ENCODE measurements at places on chromosomes 3 and 15.

DNA sequence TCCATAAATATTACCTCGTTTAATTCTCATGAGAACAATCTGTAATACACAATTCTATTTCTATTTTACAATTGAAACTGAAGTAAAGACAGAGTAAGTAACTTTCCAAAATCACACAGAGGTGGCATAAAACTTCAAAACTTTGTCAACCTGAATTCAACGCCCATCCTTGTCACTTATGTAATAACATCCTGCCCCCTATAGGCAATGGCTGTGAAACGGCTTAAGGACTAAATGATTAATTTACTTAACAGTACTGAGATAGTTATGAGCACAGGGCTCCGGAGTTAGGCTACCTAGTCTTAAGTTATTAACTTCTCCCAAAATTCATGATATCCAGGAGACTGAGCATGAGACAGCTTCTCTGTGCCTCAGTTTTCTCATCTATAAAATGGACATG lies 293.1 kb upstream of the CHRM5 start:
- DNase-seq: no peak

- DNase-seq: no peak
Observed at GRCh38 chr3:181952929-181953328, 241.2 kb downstream of the SOX2 start.

- DNase-seq: no peak
Observed at GRCh38 chr15:62591842-62592838, 427.1 kb upstream of the C2CD4B start.

DNA sequence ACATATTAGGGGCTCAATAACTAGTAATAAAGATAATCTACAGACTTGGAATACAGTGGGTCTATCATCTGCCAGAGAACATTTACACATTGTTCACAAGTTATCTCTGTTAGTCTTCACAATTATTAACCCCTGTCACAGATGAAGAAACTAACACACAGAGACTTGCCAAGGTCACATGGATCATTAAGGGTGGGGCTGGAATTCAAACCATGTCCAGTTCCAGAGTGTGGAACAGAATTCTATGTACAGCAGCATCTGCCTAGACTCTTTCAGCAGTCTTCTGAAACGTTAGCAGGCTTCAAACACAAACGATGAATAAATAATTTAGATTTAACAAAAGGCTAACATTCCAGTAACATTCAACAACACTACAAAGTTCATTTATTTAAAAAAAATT lies 673.9 kb upstream of the NR2F2 start:
- no peak for DNase-seq

DNA sequence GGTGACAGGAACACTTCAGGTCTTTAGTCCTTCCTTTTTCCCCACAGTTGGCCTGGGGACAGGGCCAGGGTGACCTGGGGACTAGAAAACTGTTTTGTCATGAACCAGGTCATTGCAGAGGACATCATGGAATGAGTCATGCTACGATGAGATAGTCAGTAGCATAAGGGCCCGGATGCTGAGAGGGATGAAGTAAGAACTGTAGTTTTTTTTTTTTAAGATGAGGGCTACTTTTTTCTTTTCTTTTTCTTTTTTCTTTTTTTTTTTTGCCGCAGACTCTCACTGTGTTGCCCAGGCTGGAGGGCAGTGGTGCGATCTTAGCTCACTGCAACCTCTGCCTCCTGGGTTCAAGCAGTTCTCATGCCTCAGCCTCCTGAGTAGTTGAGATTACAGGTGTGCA lies 8.0 kb downstream of the MAP2K5 start:
- no peak for DNase-seq

- no peak for DNase-seq
Observed at GRCh38 chr15:95327183-95327525, 1003.3 kb upstream of the NR2F2 start.

DNA sequence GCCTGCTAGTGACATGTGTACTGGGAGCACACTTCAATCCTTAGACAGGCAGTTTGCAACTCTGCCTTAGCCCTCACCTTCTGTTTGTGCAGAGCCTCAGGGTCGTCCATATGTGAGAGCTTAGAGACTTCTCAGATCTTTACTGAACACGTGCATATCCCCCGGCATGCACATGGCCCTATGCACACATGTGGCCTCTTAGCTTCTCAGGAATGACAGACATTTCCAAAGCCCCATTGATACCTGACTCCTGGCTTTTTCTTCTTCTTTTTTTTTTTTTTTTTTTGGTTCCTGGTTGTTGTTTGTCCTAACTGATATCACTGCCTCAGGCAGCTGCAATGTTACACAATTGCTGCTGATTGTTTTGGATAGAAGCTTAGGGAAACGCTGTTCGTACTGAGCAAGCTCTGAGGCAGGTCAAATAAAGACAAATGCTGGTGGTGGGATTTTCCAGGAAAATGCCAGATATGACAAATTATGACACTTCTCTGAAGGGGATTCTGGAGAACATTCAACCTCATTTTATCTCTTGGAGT lies 107.2 kb upstream of the RGMA start:
- DNase-seq: no peak

DNA sequence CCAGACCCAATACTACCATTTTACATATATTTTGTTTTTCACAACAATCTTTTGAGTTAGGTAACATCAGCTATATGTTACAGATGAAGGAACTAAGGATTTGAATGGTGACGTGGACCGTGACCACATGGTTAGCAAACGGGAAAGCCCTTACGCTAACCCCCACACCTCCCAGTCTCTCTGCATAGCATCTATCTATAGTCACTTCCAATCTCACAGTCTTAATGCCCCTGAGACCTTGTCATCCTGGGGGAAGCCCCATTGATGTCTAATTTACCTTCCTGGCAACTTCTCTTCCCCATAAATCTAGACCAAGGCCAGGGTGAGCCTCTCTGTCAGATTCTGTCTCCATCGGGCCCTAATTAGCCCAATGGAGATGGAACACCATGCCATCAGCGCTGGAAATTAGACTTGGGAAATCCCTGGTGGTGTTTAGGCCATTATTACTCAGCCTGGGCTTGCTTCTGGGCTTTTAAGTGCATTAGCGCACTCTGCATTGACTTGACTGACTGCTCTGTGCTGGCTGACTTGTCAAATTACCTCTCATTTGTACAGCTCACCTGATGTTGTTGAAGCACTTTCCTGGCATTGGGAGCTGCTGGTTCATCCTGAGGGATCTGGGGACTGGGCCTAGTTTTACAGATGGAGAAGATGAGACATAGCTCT lies 34.0 kb upstream of the SH3GL3 start:
- DNase-seq: no peak

GRCh38 chr3:45182915-45183871 lies 37.0 kb upstream of the CDCP1 start:
- DNase-seq: peak; percentile 28

- peak; percentile 12 for DNase-seq
Observed at GRCh38 chr3:140388202-140388922, 289.5 kb upstream of the TRIM42 start.

- DNase-seq: no peak
Observed at GRCh38 chr3:184512621-184513020, 49.0 kb upstream of the EPHB3 start.

DNA sequence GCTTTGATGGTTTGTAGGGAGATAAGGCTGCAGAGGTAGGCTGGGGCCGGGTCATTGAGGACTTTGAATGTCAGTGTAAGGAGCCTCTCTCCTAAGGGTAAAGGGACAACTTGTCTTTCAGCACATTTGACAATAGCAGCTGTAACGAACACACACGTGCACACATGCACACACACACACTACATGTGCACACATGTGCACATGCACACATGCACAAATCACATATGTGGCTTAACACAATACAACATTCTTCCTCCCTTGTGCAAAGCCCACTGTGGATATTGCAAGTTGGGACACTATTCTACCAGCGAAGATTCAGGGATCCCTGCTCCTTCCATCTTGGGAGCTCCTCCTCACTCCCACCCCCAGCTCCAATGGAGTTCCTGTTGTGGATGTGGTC lies 1.1 kb upstream of the CFAP100 start:
- DNase-seq: no peak

DNA sequence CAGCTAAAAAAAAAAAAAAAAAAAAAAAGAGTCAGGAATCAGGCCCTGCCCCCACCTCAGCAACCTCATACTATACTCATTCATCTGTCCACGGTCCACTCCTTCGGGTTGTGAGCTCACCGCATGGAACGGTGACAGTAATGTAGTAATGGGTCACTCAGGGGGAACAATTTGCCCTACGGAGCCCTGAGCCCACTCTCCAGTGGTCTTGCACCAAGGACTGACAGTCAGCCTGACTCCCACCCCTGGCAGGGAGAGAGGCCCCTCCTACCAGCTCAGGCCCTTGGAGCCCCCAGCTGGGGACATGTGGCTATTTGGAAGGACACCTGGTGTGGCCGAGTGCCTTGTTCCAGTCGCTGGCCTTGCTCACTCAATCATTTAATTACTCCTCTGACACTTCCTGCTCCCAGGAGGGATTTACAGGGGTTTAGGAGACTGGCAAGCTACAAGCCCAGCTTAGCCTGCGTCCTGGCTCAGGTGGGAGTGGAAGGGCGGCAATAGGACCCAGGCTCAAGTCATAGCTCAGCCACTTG lies 19.9 kb upstream of the CACNA2D2 start:
- no peak for DNase-seq

- peak; percentile 68 for DNase-seq
Observed at GRCh38 chr3:53269888-53270880, 14.4 kb upstream of the TKT start.

DNA sequence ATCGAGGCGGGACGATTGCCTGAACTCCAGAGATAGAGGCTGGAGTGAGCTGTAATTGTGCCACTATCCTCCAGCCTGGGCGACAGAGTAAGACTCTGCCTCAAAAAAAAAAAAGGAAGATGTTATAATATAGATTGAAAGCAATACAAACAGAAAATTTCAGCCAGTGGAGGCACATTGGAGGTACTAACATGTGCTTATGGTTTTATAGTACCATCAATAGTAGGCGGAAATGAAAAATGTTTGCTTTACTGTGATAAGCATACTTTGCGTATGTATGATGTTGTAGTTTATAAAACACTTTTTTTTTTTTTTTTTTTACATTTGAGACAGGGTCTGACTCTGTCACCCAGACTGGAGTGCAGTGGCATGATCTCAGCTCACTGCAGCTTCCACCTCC lies 8.8 kb downstream of the RAD54L2 start:
- DNase-seq: no peak

DNA sequence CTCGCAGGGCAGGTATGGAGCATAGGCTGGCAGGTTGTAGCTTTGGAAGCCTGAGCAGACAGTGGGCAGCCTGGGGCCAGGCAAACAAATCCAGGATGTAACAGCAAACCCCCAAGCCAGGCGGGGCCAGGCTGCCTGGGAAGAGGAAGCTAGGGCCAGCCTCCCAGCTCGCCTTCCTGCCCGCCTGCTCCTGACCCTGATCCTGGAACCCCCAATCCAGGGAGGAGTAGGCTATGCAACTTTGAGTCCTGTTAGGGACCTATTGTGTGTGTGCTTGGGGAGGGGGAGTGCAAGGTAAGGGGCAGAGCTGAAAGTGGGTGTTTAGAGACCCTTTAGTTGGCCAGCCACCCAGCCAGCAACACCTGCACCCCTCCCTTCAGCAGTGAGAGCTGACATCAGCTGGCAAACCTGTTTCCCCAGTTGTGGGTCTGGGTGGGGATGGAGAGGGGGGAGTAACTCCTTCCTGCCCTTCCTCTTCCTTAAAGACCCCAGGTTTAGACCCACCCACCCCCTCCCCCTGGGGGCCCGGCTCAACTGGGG lies 2.5 kb downstream of the NBEAL2 start:
- peak; percentile 70 for DNase-seq

- no peak for DNase-seq
Observed at GRCh38 chr3:51384055-51384725, 901 bp upstream of the MANF start.

GRCh38 chr3:42651248-42652091 lies 2.0 kb upstream of the ZBTB47 start:
- DNase-seq: no peak

DNA sequence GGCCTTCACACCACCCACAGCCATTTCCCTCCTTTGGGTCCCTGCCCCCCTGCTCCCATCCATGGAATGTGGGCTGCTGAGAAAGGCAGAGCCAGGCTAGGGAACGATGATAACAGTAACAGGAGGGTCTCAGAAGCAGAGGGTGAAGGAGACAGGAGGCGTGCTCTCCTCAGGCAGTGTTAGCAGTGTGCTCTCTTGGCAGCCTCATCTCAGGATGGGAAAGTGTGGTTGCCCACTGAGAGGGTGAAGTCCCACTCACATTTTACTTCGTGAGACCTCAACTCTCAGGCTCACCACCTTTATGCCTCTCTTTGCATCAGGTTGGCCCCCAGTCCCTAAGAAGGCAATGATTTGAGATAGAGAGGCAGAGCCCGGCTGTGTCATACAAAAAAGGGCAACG lies 24.5 kb downstream of the TIGIT start:
- DNase-seq: no peak

GRCh38 chr3:40189118-40189517 lies 120.4 kb upstream of the EIF1B start:
- no peak for DNase-seq

- DNase-seq: no peak
Observed at GRCh38 chr3:37491776-37492175, 317.4 kb upstream of the LRRFIP2 start.

DNA sequence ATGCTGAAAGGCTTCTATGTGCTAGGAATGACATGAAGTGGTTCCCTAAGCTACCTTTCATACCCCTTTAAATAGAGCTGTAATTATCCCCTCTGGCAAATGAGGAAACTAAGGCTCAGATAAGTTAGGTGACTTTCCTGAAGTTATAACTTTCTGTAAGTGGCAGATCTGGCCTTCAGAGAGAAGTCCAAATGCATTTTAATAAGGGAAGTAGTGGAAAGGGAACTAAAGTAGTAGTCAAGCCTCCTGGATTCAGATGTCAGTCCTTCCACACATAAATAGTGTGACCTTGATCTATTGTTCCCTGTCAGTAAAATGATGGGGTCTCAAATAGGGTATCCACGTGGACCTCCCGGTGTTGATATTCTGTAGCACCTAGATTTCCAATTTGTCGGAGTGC lies 277.7 kb downstream of the EDEM1 start:
- no peak for DNase-seq

DNA sequence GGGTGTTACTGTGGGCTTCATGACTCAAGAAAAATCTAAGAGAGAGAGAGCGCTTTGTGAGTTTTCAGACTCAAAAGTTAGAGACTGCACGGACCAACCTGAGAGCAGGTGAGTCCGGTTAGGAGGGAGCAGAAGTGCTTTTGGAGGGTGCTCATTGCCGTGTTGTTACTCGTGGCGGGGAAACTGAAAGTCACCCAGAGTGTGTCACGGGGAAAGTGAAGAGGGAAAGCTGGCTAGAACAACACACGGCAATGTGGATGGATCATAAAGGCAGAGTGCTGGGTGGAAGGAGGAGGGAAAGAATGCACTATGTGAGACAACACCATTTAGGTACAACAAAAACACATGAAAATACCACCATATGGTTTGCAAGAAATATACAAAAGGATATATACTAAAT lies 112.3 kb downstream of the BDH1 start:
- no peak for DNase-seq

DNA sequence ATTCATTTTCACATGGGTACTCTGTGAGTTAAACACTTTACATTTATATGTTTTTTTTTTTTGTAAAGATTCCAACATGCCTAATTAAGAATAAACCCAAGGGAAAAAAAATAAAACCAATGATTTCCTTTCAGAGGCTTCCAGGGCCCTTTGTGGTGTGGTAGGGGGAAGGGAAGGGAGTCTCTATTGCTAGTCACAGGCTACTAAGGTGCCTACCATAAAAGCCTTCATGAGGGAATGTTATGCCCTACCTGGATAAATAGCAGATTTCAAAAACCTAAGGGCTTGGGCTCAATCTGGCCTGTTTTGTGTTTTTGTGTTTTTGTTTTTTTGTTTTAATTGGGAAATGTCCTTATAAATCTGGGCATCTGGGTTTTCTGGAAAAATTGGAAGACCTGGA lies 38.9 kb upstream of the SSR3 start:
- no peak for DNase-seq

GRCh38 chr15:76285241-76285825 lies 25.9 kb downstream of the ETFA start:
- DNase-seq: no peak

Data from NCI-H510A treated with DMSO at 0.1 percent for 48 hours (cell line).